Effector memory CD8-positive, alpha-beta T cell (primary cell): ENCODE measurements at places on chromosomes 6 and 20.

GRCh38 chr6:165013701-165014100 lies 295.7 kb downstream of the C6orf118 start:
- no peak for DNase-seq
- no peaks in the 10 kb centered on the region for H3K36me3 ChIP-seq
- H3K4me1 ChIP-seq = no peaks in the 10 kb centered on the region
- H3K27ac ChIP-seq = no peak overlapping the region

GRCh38 chr20:13870170-13870748 lies 85.4 kb downstream of the NDUFAF5 start:
- no peak overlapping the region for H3K27ac ChIP-seq
- DNase-seq = no peak
- H3K4me1 ChIP-seq = no peaks in the 10 kb centered on the region
- no peaks in the 10 kb centered on the region for H3K27me3 ChIP-seq
- no peaks in the 10 kb centered on the region for H3K36me3 ChIP-seq

DNA sequence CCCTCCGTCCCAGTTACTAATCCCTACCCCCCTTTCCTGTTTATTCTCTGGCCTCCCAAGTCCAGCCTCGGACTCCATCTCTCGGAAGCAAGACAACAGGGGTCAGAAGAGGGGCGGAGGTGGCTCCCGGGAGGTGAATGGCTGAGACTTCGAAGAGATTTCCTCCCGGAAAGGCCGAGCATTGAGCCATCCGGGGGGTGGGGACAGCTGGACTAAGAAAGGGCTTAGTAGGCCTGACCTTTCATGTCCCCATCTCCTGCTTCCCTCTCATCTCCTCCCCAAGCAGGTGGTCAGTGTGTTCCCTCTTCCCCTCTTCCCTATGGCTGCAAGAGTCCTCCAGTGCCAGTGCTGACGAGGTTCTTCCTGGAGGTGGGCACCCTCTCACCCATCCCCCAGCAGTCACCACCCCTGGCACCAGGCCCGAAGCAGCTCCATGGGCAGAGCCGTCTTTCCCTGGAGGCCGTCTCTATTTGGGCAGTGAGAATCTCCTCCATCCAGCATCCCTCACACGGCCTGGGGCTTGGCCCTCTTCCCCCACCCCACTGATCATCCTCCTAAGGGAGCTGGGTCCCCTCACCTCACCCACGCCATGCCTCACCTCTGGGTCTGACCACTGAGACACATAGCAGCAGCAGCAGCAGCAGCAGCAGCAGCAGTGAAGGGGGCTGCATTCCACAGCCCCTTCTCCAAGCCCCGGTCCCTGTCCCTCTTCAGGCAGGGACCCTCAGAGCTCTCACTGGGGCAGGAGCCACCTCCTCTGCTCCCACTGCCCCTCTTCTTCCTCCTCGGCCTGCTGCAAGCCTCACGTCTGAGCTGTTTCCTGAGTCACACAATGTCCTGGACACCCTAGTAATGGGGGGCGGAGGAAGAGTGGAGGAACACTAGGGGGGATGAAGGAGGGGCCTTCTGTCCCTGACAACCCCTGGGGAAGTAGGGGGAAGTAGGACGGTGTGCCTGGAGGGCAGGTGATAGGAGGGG lies at the start of gene NOTCH4:
NOTCH4 (minus strand) TSS at position 810 of the 978 bp plus-strand sequence; CDS start at position 671, 139 bp downstream.
- no peaks in the 10 kb centered on the region for H3K36me3 ChIP-seq
- H3K4me1 ChIP-seq = no peaks in the 10 kb centered on the region
- H3K27ac ChIP-seq = peak within 1 kb of the TSS; percentile 22
- no peak within 1 kb of the TSS for H3K4me3 ChIP-seq

- no peak overlapping the region for H3K27ac ChIP-seq
- H3K4me1 ChIP-seq = no peaks in the 10 kb centered on the region
Observed at GRCh38 chr6:74050921-74051320, 354.9 kb downstream of the CD109 start.

- H3K27ac ChIP-seq = no peak overlapping the region
- peaks cover 8% of the 10 kb centered on the region for H3K27me3 ChIP-seq
- no peak for DNase-seq
- H3K36me3 ChIP-seq = no peaks in the 10 kb centered on the region
Observed at GRCh38 chr6:134092449-134092848, 40.0 kb upstream of the SLC2A12 start.

DNA sequence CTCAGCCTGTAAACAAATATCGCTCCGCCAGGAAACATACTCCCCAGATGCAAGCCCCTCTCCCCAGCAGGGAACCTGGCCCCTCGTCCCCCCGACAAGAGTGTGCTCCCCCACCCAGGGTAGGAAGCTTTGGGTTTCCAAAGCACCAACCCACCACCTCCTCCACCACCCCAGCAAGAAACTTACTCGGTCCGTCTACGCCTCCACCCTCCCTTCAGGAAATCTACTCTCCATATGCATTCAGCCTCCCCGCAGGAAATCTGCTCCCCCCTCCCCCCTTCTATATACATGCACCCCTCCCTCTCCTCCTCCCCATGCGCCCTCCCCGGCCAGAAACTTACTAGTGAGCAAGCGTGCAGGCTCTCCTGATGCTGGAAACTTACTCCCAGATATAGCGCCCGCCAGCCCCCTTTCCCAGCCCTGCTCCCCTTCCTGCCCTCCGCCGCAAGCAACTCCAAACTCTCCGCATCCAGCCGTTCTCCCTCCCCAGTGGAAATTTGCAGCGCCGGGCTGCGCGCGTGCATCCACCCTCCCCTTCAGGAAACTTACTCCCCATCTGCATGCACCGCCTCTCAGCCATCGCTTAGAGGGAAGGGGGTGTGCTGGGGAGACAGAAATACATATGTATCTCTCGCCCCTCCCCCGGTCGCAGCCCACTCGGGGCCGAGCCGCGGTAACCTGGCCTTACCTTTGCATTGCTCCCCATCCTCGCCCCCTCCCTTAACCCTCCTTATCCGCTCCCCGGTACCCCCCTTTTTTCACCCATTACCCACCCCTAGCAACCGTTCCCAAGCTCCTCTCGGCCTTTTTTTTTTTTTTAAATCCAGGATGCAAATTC lies at the start of gene TRERF1:
TRERF1 (minus strand) TSS at position 594 of the 838 bp plus-strand sequence. CDS start 182,336 bp downstream, outside the sequence.
- peak; percentile 42 for DNase-seq
- H3K27ac ChIP-seq = peak within 1 kb of the TSS; percentile 97
- peaks cover 23% of the 10 kb centered on the region for H3K36me3 ChIP-seq
- peak within 1 kb of the TSS; percentile 94 for H3K4me3 ChIP-seq
- H3K4me1 ChIP-seq = peaks cover 40% of the 10 kb centered on the region

DNA sequence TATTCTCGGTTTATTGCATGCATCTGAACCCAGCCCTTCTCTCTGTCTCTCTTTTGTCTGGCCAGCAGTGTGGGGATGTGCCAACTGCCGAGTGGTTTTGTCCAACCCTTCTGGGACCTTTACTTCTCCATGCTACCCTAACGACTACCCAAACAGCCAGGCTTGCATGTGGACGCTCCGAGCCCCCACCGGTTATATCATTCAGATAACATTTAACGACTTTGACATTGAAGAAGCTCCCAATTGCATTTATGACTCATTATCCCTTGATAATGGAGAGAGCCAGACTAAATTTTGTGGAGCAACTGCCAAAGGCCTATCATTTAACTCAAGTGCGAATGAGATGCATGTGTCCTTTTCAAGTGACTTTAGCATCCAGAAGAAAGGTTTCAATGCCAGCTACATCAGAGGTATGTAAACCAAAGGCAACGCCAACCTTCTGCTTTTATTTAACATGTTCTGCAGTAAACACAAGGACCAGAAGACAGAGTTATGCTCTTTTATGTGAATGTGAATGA lies 65.8 kb downstream of the ADGRG6 start:
- no peak for DNase-seq
- no peak overlapping the region for H3K4me3 ChIP-seq
- no peak overlapping the region for H3K27ac ChIP-seq
- H3K4me1 ChIP-seq = no peaks in the 10 kb centered on the region
- no peaks in the 10 kb centered on the region for H3K36me3 ChIP-seq
- no peaks in the 10 kb centered on the region for H3K27me3 ChIP-seq

- no peak for DNase-seq
- no peak overlapping the region for H3K27ac ChIP-seq
- no peaks in the 10 kb centered on the region for H3K36me3 ChIP-seq
- no peaks in the 10 kb centered on the region for H3K4me1 ChIP-seq
Observed at GRCh38 chr20:9402141-9402540, 112.2 kb upstream of the LAMP5 start.

DNA sequence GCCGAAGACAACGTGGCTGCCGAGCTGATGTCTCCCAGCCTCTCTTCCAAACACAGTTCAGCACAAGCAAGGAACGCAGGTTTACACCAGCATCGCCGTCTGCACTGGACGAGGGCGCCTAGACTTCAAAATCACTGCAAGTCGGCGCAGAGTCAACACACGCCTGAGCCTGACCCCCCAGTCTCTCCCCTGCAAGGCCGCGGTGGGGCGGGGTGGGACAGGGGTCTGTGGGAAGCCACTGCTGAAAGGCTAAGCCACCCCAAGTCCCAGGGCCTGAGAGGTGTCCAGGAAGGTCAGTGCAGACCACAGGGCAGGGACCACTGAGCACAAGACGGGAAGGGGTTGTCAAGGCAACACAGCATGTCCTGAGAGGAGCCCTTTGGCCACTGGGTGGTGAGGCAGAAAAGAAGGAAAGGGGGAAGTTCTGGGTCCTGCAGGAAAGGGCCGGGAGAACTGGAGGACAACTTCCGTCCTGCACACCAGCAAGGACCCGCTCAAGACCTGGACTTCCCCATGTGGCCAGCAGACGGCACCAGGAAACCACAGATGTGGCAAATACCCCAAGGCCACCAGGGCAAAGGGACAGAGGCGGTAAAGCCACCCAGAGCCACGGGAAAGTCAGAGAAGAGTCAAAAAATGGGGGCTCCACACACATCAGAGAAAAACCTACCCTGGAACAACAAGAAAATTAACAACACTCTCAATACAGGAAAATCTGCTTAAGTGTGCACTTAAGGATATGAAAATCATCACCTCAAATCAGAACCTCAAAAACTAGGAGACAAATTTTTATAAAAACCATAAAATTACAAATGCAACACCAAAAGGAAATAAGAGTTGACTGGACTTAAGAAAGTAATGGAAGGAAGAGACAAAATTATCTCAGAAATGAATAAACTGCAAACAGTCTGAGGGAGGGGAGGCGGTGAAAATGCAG lies 84.8 kb downstream of the TAF4 start:
- no peak for DNase-seq
- H3K4me1 ChIP-seq = peaks cover 32% of the 10 kb centered on the region

- no peak overlapping the region for H3K27ac ChIP-seq
- DNase-seq = no peak
- no peaks in the 10 kb centered on the region for H3K27me3 ChIP-seq
- no peak overlapping the region for H3K4me3 ChIP-seq
Observed at GRCh38 chr6:156189195-156189594, 588.0 kb upstream of the ARID1B start.

GRCh38 chr6:78810146-78810545 lies 57.2 kb upstream of the IRAK1BP1 start:
- H3K27me3 ChIP-seq = peaks cover 18% of the 10 kb centered on the region
- H3K4me1 ChIP-seq = no peaks in the 10 kb centered on the region
- H3K27ac ChIP-seq = no peak overlapping the region
- no peaks in the 10 kb centered on the region for H3K36me3 ChIP-seq

GRCh38 chr20:57662456-57663240 lies 42.4 kb upstream of the ZBP1 start:
- no peaks in the 10 kb centered on the region for H3K27me3 ChIP-seq
- no peak overlapping the region for H3K4me3 ChIP-seq
- no peak for DNase-seq
- H3K36me3 ChIP-seq = peaks cover 6% of the 10 kb centered on the region

DNA sequence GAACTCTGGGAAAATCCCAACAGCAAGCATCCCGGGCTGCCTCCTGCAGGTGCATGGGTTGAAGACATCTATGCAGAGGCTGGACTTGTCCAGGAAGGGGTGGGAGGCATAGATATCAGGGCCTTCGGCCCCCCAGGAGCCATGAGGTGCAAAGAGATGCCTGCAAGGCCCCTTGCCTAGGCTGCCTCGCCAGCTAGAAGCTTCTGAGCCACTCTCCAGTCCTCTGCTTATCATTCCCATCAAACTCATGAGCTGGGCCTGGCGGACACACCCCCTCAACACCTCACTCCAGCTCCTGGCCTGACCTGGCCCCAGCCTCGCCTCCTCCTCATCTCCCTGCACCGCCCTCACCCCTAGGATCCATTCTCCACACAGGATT lies 152.4 kb upstream of the PTPN1 start:
- no peak overlapping the region for H3K27ac ChIP-seq
- H3K27me3 ChIP-seq = peaks cover 5% of the 10 kb centered on the region
- no peaks in the 10 kb centered on the region for H3K36me3 ChIP-seq

GRCh38 chr6:107840636-107841274 lies 16.6 kb upstream of the SCML4 start:
- no peaks in the 10 kb centered on the region for H3K36me3 ChIP-seq
- no peaks in the 10 kb centered on the region for H3K27me3 ChIP-seq
- H3K4me1 ChIP-seq = peaks cover 9% of the 10 kb centered on the region

DNA sequence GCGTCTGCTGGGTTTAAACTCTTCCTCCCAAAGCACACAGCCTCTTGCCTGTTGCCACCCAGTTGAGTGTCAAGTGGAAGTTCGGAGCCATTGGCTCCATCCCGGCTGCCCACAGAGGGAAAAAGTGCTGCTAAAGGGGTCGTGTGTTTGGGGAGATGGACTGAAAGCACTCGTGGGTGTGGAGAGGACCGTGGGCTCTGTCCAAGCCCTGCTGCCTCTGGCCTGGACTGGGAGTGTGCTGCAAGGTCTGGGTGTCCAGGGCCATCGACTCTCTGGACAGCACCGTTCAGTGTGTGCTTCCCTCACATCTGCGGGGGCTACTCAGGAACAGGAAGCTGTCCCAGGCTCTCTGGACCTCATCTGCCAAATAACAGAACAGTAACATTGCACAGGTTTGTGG lies 269.3 kb downstream of the DLL1 start:
- H3K36me3 ChIP-seq = no peaks in the 10 kb centered on the region
- H3K27ac ChIP-seq = no peak overlapping the region
- DNase-seq = no peak

DNA sequence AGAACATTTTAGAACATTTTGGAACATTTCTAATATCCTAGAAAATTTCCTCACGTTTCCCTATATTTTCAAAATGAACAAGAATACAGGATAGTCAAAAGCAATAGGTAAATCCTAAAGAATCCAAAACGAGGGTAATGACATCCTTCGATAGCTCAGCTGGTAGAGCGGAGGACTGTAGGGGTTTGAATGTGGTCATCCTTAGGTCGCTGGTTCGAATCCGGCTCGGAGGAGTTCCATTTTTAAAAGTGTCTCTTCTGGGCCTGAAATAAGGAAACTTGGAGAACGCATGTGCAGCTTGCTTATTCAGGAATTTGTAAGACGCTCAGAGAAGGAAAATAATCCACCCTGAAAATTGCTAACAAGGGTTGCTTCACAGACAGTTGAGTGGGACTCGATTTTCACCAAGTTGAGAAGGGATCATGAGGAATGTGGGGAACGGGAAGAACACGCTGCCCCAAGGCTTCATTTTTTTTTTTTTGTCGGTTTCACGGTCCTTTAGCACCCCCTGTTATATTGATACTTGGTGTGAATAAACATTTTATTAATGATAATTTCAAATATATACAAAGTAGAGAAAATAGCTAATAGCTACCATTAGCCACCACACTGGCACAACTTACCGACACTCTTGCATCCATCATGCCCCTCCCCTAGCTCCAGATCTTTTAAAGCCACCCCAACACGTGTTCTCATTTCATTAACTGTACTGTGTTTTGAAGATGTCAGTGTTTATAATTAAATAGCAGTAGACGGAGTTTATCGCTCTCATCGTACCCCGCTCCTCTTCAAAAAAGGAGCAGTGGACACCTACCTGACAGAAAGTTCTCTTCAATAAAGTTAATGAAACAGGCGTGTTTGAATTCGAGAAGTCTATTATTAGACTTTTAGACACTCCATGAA lies 1.8 kb upstream of the ABT1 start:
- H3K27me3 ChIP-seq = peaks cover 35% of the 10 kb centered on the region
- peaks cover 7% of the 10 kb centered on the region for H3K4me1 ChIP-seq
- DNase-seq = no peak
- no peak overlapping the region for H3K4me3 ChIP-seq
- peak overlapping the region; percentile 26 for H3K27ac ChIP-seq
- peaks cover 13% of the 10 kb centered on the region for H3K36me3 ChIP-seq
